ENCODE measurements at places on chromosomes 1 and 21.

GRCh38 chr1:235708390-235708962, 58.9 kb upstream of the GNG4 start:
- no peak for DNase-seq

GRCh38 chr1:216523449-216524190, 100.4 kb upstream of the USH2A start:
- DNase-seq: peak; percentile 20

DNA sequence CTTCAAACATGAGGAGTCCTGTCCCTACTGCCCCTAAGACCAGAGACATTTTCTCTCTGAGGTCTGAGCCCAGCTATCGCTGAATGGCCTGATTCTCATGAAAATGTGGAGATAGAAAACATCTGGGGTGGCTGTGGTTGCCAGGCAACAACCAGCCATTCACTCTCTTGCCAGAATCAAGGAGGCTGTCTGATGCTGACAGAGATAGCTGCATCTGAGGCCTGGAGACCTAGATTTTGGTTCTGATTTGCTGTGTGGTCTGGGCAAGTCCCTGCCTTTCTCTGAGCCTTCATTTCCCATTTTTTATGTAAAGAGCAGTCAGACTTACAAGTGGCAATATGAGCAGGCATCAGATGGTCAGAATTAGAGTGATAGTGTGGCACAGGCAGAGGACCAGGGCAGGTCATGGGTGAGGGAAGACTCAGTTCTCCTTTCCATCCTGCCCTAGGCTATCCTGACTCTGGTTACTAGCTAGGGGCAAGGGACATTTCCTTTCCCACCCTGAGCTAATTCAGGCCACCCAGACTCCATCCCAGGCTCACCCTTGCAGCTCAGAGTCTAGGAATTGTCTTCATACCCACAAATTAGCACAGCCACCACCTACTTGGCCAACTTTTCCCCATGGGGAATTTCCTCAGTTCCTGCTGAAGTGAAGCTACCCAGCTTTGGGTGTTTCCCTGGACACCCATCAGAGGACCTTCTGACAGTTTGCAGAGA, 20.0 kb upstream of the RNF19B start:
- DNase-seq: no peak

GRCh38 chr1:156618853-156619581, at the start of gene HAPLN2:
TSS of gene HAPLN2 (plus strand) at chr1:156619415. CDS start at chr1:156623491, 4,076 bp downstream.
- DNase-seq: no peak

DNA sequence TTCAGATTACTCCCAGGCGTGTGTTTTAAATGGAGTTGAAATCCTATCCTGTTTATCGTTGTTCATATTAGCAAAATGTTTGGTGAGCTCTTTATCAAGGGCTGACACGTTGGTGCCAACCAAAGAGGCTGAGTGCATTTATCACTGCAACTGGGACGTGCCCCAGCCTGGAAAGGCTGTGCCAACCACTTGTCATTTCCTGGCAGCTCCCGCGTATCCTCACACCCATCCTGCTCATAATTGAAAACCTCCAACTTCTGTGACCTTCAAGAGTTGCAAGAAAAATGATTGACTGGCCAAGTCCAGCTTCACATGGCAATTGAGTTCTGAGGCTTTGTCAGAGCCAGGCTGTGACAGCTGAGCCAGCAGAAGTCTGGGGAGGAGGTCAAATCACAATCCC, 43.7 kb upstream of the KCNA3 start:
- no peak for DNase-seq

GRCh38 chr1:7208647-7209180, 423.5 kb downstream of the CAMTA1 start:
- no peak for DNase-seq

GRCh38 chr1:117586747-117587498, 18.9 kb upstream of the TENT5C start:
- DNase-seq: no peak

DNA sequence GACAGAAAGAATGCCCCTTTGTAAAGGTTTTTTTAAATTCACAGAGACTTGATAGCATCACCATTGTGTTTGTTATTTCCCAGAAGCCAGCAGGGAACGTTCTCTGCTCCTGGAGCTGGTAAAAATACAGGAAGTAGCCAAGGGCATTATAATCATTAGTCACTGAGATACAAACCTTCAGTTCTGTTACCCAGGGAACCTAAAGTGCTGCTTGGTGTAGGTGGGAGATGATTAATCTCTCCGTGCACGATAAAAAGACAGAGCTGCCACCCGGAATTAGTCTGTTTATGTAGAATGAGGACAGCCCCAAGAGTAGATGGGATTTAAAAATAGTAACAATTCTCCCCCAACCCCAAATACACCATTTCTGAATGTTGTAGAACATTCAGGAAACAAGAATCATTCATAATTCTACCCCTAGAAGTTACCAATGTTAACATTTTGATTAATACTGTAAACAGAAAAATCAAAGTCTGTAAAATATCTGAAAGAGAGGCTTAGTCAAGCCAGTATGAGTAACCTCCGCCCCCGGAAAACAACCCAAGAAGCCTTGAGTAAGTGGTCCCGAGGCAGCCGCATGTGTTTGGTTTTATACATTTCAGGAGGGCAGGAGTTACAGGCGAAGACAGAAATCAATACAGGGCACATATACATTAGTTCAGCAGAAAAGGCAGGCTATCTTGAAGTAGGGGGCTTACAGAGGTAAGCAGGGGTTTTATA, 45.3 kb upstream of the CTBS start:
- peak; percentile 62 for DNase-seq

GRCh38 chr21:44763451-44764318, 37.9 kb downstream of the UBE2G2 start:
- DNase-seq: no peak

DNA sequence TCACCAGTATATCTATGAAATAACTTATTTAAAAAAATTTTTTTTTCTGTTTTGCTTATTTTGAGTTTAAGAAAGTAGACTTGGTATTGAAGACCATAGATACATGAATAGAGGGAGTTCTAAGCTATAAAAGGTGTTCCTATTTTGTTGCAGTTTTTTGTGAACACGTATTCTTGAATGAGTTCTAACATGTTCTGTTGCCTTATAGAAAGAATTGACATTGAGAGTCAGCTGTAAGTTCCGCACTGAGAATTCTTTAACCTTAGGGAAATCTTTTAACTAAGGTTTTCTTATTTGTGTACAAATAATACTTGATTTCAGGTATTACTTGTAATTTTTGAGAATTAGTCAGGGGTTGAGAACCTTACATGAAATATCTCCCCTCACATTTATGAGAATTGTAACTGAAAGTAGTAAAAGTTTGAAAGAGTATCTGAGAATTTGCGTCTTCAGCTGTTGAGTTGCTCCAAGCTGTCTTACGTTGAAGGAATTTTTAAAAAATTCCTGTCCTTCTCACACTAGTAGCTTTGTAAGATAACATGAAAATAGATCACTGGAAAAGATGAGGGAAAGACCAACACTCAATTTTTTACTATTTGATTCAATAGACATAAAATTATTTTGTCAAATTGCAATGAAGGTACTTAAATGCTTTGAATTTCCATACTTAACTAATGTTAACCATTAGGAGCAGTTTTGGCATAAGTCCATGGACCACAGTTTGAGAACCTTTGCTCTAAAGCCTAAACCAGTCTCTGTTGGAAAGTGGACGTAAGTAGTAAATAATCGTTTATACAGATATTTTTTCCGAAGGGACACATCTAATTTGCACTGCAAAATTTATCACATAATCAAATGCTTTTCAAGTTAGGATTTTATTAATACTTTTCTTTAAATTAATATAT, 3.8 kb downstream of the DR1 start:
- DNase-seq: no peak

- DNase-seq: no peak
Observed at GRCh38 chr1:207028884-207029650, 3.5 kb downstream of the C1orf116 start.

- no peak for DNase-seq
Observed at GRCh38 chr1:153961421-153961820, 1.9 kb downstream of the SLC39A1 start.

GRCh38 chr21:46646541-46647154, 11.2 kb downstream of the PRMT2 start:
- no peak for DNase-seq

- no peak for DNase-seq
Observed at GRCh38 chr1:64940025-64940424, 26.3 kb downstream of the JAK1 start.

DNA sequence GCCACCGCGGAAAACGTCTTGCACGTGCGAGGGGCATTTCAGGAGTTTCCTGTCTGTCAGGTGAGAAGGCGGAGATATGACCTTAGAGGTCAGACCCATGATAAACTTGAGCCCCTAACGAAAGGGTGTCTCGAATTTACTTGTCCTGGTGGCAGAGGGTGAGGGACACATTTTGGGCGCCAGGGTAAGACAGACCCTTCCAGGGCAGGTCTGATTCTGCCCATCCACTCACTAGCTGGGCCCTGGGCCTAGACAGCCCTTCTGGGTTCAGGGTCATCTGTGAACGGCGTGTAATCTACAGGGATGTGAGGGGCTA, 395 bp upstream of the CSRP1 start:
- no peak for DNase-seq

DNA sequence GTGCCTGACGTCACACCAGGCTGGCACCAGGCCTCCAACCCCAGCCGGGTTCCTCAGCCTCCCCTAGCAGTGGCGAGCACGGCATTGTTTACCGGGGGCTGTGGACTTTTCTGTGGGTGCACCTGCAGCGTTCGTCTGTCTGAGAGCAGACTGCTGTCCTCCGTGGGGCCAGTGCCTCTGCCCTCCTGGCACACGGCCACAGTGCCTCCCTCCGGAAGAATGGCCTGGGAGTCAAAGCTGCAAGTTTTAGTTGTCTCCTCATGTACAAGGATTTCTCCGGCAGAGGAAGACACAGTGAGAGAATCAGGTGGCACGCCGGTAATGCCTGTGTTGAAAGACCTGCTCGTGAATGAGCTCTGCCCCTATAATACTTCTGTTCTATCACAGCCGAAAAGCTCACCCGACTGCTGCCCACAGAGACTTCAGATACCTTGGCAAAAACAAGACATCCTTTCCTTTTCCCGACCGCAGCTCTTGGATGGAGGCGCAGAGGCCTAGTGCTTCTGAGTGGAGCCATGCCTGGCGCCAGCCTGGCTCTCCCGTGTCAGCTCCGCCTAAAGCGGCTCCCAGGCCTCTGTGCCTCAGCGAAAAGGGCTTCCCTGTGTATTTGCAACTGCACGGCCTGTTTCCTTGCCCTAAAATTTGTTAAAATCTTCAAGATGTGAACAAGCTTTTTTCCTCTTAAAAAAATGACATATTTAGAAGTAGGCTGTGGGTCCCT, 71.4 kb downstream of the AGPAT3 start:
- no peak for DNase-seq

- no peak for DNase-seq
Observed at GRCh38 chr21:39084979-39085729, 98.1 kb downstream of the PSMG1 start.

DNA sequence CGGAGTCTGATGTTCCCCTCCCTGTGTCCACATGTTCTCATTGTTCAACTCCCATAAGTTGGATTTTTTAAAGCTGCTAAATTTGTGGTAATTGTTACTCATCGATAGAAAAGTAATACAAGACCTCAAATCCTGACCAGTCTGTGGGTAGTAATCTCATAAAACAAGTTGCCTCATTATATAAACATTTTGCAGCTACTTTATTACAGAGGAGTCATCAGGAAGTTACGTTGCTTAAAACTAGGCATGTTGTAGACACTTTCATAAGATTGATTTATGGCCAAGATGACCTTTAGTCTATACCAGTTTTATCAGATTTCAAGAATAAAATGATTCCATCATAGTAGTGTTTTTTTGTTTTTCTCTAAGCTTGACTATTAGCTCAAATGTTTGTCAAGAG, 208.8 kb downstream of the GIPC2 start:
- peak; percentile 79 for DNase-seq

- DNase-seq: no peak
Observed at GRCh38 chr1:27831568-27832410, 1.2 kb downstream of the PPP1R8 start.

DNA sequence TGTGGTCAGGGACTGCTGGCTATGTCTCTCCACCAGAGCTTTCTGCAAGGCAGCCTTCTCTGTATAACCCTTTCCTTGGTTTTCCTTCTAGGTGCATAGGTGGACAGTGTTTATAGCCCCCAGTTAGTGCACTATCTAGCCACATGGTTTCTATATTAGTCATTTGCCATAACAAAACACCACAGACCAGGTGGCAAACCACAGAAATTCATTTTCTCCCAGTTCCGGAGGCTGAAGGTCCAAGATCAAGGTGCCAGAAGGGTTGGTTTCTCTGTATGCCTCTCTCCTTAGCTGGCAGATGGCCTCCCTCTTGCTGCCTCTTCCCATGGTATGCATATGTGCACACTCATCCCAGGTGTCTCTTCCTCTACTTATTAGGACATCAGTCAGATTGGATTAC, 106.4 kb downstream of the KAZN start:
- DNase-seq: no peak

- no peak for DNase-seq
Observed at GRCh38 chr1:11873395-11874257, 14.9 kb upstream of the NPPB start.

- DNase-seq: peak; percentile 31
Observed at GRCh38 chr1:56686169-56686568, 41.1 kb downstream of the PRKAA2 start.

- no peak for DNase-seq
Observed at GRCh38 chr1:163241746-163242145, 39.0 kb upstream of the RGS5 start.

DNA sequence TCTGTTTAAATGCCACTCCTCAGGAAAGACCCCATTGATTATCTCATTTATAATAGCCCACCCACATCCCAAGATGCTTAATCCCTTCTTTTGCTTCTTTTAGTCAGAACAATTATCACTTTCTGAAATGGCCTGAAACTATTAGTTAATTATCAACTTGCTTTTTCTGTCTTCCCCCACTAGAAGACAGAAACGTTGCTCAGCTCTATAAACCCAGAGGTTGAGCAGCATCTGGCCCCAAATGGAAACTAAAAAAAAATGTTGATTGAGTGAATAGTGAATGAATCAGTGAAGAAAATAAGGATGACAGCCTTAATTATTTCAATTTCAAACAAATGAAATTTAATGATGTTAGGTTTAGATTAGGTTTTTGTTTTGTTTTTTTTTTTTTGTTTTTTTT, 38.2 kb upstream of the PIGC start:
- no peak for DNase-seq

- DNase-seq: no peak
Observed at GRCh38 chr1:204174958-204175357, 8.8 kb upstream of the REN start.

DNA sequence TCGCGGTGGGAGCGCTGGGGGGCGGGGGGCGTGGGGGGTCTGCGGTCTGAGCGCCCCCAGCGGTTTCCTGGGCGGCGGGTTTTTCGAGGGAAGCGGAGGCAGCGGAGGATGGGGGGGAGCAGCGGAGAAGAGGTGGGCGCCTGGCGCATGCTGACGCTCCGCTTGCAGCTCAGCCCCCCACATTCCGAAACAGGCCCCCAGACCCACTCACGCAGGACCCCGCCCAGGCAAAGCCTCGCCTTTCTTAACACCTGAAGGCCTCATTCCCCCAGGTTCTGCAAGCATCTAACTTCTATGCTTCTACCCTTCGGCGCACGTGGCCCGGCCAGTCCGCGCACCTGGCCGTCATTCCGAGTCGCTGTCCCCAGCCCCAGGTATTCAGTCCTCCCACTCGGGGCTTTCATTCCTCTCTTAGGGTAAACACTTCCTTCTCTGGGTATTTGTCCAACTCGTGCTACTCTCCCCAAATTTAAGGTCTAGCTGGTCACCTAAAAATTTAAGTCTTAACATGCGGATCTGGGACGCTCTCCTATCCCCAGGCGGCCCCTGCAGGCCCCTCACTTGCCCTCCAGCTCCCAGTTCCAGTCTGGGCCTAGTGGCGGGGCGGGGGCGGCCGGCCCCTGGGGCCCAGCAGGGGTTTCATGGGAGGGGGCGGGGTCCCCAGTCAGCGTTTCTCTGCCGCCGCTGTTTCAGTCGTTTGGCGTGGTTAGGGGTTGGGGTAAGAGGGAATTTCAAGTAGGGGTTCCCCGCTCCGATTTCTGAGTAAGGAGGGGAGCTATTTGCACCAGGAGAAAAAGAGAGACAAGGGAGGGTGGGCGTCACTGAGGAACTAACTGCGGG, 2.8 kb upstream of the ZBTB7B start:
- DNase-seq: no peak

Data from skeletal muscle cell (primary cell).